ENCODE measurements at places on chromosomes 2 and 18.

- peak; percentile 5 for DNase-seq
These were observed 773 bp downstream of the CMPK2 start for GRCh38 chr2:6864923-6865345.

DNA sequence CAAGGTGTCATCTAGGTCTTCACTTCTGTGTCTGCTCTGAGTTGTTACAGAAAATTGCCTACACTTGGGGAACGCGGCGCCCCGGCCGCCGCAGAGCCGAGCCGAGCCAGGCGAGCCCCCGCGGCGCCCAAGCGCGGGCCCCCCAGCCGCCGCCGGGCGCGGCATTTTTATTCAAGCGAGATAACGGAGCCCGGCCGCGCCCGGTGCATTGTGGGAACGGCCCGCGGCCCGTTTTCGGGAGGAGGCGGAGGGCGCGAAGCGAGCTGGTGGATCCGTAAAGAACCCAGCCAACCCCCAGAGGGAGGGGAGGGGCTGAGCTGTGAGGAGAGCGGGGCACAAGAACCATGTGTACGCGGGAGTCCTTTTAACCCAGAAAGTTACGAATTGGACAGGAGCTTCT is 191.8 kb downstream of the FTCDNL1 start:
- no peak for DNase-seq

- no peak for DNase-seq
These were observed 1.2 kb downstream of the CPSF3 start for GRCh38 chr2:9424447-9425164.

DNA sequence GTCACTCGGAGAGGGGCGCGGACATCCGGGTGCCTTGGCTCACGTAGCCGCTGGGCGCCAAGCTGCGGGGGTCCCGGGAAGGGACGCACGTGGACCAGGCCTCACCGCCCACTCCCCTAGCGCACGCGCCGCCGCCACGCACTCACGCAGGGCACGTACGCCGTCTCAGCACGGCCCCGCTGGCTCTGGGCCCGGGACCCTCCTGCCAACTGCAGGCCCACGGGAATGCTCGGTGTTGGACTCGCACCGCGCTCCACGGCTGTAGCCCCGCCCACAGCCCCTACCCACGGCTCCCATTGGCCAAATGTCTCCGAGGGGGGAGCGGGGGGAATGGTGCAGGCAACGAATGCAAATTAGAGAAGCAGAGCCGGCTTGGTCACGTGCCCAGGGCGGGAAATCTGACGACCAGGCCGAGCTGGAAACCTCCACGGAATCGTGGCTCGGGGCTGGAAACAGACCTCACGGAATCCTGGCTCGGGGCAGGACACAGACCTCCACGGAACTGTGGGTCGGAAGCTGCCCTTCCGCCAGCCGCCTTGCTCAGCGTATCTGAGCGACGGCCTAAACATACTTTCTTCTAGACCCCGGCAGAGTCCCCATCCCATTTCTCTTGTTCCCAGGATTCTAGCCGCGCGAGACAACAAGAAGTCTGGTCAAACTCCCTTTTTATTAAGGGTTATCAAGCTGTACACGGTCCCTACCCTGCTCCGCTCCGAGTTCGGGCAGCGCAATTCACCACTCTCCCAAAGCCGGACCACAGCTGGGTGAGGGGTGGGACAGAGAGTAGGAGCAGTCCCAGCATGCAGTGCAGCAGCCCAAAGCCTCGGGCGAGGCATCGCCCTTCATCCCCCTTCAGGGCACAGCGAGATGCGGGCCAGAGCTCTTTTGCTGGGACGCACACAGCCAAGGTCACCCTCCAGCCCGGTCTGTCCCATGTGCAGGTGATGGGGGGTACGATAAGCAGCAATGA is at the start of gene ABCB6:
Gene ABCB6, minus strand, starts transcription at position 227 of the 970 bp plus-strand sequence. CDS start 285 bp downstream, outside the sequence.
- peak; percentile 67 for DNase-seq

- no peak for DNase-seq
These were observed 179.5 kb downstream of the BCL2 start for GRCh38 chr18:63140038-63140450.

- DNase-seq, result no peak
These were observed 160.3 kb downstream of the IKZF2 start for GRCh38 chr2:212991120-212991519.

DNA sequence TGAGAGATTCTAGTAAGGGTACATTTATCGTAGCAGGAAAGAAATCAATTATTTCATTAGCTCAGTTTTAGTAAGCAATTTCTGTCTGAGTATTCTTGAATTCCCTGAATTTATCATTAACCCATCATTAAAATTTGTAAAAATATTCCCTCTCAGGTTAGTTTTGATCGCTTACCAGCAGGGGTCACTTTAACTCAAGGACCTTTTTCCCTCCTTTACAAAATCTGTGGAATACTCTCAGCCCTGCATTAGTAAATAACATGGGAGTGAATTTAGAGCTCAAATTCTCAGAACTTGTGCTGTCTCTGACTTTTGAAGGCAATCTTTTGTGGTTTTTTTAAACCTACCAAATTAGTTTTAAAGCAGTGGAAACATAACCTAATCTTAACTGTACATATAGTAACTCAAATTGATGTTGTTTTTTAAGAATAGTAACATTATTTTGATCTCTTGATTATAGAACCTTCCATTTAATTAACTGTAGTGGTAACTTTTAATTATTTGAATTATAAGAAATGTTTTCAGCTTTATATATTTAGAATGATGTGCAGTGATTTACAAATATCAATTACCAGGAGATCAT is 97.2 kb downstream of the AGPS start:
- no peak for DNase-seq

DNA sequence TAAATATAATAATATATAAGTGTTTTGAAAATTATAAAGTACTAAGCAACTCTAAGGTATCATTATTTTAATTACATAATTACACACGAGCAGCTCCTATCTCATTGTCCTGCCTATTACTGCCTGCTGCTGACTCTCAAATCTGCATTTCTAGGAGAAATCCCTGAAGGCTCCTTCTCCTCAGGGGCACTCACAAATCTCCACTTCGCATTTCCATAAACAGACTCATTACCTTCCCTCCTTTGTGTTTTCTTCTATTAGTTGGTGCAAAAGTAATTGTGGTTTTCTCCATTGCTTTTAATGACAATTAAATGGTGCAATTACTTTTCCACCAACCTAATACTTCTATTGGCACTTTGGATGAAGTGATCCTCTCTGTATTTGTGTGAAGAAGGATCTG is 135.0 kb upstream of the HNMT start:
- DNase-seq, result no peak

Data from stimulated activated CD4-positive, alpha-beta T cell treated with anti-CD3 and anti-CD28 coated beads, Interleukin-15, amount 100 ng/mL, for 1 hour (primary cell).